Stimulated activated CD4-positive, alpha-beta T cell treated with anti-CD3 and anti-CD28 coated beads, TNF-alpha, amount 100 ng/mL, for 1 hour (primary cell): ENCODE measurements at places on chromosomes 6 and 20.
A peak's percentile ranks its signal among the peaks of the same experiment; 100 is the strongest.

- no peak for DNase-seq
Observed at GRCh38 chr6:90216072-90216977, 80.3 kb downstream of the BACH2 start.

DNA sequence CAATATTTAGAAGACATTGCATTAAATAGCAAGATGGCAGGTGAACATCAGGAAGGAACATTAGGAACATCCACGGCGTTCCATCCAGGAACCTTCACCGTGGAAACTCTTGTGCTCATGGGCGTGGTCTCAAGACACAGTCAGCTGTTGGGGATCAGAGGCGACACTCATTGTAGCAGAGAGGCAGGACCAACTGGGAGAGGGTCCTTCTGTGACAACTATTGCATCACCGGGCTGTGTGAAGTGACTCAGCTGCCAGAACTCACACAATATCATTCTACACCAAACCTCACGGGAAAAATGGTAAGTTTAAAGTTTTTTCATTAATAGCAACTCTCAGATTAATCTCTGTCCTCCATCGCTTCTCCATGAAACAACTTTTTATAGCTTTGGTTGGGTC lies 334.8 kb upstream of the SULF2 start:
- no peak for DNase-seq

GRCh38 chr20:32973077-32973717 lies 31.0 kb downstream of the SUN5 start:
- no peak for DNase-seq

- DNase-seq: peak; percentile 30
Observed at GRCh38 chr20:52191132-52191915, at the start of gene ZFP64. Gene ZFP64 (minus strand): TSS chr20:52191779. CDS start chr20:52191636, 143 bp downstream.

DNA sequence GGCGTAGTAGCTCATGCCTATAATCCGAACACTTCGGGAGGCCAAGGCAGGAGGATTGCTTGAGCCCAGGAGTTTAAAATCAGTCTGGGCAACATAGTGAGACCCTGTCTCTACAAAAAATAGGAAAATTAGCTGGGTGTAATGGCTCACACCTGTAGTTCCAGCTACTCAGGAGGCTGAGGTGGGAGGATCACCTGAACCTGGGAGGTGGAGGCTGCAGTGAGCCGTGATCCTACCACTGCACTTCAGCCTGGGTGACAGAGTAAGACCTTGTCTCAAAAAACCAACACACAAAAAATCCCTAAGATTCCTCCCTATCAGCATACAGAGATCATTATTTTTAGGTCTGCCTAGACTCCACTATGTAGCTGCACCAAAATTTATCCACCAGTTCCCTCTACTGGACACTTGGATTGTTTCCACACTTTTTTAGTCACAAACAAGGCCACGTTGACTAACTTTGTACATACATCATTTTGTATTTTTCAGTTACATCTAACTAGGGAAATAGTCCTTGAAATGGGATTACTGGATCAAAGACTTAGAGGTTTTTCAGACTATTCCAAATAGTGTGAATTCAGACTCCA lies 3.6 kb upstream of the PHF1 start:
- DNase-seq: no peak

- no peak for DNase-seq
Observed at GRCh38 chr6:169640983-169641382, 60.8 kb downstream of the WDR27 start.

GRCh38 chr20:25623736-25624499 lies at the start of gene NANP:
Gene NANP (minus strand): TSS chr20:25624014. CDS start chr20:25623948, 66 bp downstream.
- DNase-seq: peak; percentile 59

DNA sequence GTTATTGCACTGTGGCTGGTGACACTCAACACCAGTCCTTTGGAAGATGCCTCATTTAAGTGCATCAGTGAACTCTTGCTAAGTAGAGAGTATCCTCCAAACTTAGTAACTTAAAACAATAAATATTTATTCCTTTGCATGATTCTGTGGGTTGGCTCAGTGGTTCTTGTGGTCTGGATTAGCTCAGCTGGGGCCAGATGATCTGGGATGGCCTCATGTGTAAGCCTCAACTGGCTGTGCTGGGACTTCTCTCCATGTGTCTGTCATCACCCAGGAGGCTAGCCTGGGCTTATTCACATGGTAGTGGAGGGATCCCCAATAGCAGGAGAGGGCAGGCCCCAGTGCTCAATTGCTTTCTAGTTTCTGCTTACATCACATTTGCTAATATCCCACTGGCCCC lies 8.3 kb downstream of the LRRN4 start:
- no peak for DNase-seq

DNA sequence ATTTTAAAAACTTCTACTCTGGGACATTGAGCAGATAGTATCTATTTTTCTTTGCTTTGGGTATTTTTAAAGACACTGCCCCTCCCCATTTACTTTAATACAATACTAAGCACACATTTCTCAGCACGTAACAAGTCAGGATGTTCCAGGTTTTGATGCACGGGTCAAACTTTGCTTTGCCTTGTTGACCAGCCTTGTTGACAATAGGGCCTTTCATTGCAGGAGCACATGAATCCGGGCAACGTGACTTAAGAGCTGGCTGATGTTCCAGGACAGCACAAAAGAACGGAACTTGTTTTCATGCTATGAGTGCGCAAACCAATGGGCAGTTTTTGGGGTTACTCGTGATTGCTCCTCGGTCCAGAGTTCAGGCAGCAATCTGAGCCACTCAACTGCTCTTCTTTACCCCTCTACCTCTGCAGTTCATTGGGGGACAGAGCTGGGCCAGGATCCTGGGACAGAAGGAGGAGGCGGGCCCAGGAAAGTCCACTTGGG lies 78.6 kb upstream of the SLC22A16 start:
- no peak for DNase-seq
